ENCODE measurements at places on chromosomes 4 and X.

- no peak for DNase-seq
Measured at GRCh38 chrX:78687586-78687985, 28.5 kb upstream of the RTL3 start.

GRCh38 chrX:153963546-153963945 lies 8.1 kb downstream of the HCFC1 start:
- no peak for DNase-seq

GRCh38 chr4:3369781-3370674 lies 71.7 kb upstream of the HGFAC start:
- no peak for DNase-seq

DNA sequence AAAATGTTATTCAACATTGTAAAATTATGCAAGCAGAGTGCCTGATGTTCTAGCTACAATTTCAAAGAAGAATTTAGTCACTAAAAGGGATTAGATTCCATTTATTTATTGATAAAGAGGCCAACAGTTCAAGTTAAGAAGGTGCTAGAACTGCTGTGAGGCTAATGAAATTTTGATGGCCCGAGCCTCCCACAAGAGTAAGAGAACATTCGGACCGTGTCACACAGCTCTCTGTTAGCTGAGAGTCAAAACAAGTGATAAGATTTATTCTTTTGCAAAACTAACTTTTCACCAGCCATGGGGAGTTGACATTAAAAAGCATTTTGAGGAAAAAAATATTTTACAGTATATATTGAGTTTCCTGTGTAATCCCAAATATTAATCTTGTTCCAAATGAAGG lies 106.8 kb downstream of the TENM3 start:
- no peak for DNase-seq

GRCh38 chr4:64146030-64146429 lies 263.2 kb downstream of the TECRL start:
- DNase-seq = no peak

- no peak for DNase-seq
Measured at GRCh38 chr4:82584931-82585330, 23.1 kb upstream of the TMEM150C start.
